ENCODE measurements at places on chromosomes 11 and 22. TPM values are rescaled to one million over a fixed set of nuclear protein-coding genes. Genes with fewer than 3 reads are reported as not detected.

DNA sequence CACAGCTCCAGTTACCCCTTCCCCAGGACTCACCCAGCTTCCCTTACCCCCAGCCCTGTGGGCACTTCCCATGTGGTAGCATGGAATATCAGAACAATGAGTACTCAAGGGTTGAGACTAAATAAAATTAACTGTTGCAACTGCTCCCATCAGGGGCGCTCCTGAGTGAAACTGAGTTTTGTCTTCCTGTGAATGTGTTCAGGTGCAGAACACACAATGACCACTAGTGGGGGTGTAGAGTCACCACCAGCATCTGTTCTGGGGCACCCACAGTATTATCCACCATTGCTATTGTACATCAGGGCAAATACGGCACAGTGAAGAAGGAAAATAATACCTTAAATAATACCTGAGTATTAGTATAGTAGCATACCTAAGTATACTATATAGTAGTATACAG lies 689.7 kb downstream of the TBC1D22A start:
- DNase-seq, result no peak
- H3K4me3 ChIP-seq, result no peak overlapping the region
- no peak overlapping the region for H3K27ac ChIP-seq

- no peak overlapping the region for H3K4me3 ChIP-seq
- H3K27me3 ChIP-seq, result peaks cover 4% of the 10 kb centered on the region
- DNase-seq, result no peak
These were observed 570.3 kb upstream of the ANO5 start for GRCh38 chr11:21622566-21622965.

- H3K4me3 ChIP-seq, result no peak overlapping the region
- DNase-seq, result no peak
- H3K27ac ChIP-seq, result no peak overlapping the region
- H3K4me1 ChIP-seq, result no peaks in the 10 kb centered on the region
- no peaks in the 10 kb centered on the region for H3K27me3 ChIP-seq
- H3K36me3 ChIP-seq, result no peaks in the 10 kb centered on the region
These were observed 16.9 kb downstream of the SMIM38 start for GRCh38 chr11:69172674-69173073.

- H3K4me3 ChIP-seq, result no peak overlapping the region
- H3K27ac ChIP-seq, result no peak overlapping the region
- H3K27me3 ChIP-seq, result peaks cover 10% of the 10 kb centered on the region
These were observed 1.9 kb downstream of the FAM181B start for GRCh38 chr11:82731691-82732277.

GRCh38 chr22:38706901-38707195 lies 1.1 kb downstream of the GTPBP1 start:
- H3K4me3 ChIP-seq, result peak overlapping the region; percentile 90
- DNase-seq, result no peak
- H3K36me3 ChIP-seq, result no peaks in the 10 kb centered on the region

The YIF1A gene
- total RNA-seq, result 57.7 TPM

The KDM4D gene
- 0.33 TPM for total RNA-seq

The PHLDB1 gene
- 109 TPM for total RNA-seq

The FAM83F gene
- 4.5 TPM for total RNA-seq

The RAB36 gene
- total RNA-seq, result 2.9 TPM

The FJX1 gene
- total RNA-seq, result 1.1 TPM
